Glomerular endothelial cell (primary cell): ENCODE measurements at places on chromosomes 16 and 17.

DNA sequence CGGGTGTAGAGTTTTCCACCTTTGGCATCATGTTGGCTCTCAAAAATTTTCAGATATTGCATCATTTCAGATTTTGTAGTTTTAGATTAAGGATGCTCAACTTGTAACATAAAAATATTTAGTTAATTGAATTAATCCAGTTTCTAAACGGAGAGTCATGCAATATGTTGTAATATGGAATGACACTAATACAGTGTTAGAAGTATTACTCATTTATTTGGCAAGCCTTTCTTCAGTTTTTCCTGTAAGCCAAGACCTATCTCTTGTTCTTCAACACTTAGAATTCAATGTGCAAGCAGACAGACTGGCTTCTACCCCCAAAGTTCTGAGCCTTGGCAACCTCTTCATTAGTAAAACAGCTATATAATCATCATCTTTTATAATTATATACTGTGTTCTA is 985.0 kb upstream of the GOT2 start:
- DNase-seq, result no peak

- DNase-seq, result peak; percentile 52
Observed at GRCh38 chr16:21156767-21157467, 1.6 kb upstream of the LDAF1 start.

DNA sequence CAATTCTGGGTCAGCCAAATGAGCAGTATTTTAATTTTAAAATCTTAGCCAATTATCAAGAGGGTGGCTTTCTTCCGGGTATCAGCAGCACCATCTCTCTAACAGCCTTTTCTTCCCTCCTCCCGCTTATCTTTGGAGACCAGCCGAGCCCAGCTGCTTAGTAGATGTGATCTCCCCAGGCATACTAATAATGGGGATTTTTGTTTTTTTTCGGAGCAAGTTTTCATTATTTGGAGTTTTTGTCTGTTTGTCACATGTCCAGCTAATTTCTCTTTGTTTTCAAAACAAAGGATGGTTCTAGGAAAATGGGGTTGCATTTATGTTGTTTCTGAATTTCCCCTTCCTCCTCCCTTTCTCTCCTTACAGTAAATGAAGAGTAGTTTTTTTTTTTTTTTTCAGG is 170.5 kb upstream of the MPHOSPH6 start:
- DNase-seq, result no peak

DNA sequence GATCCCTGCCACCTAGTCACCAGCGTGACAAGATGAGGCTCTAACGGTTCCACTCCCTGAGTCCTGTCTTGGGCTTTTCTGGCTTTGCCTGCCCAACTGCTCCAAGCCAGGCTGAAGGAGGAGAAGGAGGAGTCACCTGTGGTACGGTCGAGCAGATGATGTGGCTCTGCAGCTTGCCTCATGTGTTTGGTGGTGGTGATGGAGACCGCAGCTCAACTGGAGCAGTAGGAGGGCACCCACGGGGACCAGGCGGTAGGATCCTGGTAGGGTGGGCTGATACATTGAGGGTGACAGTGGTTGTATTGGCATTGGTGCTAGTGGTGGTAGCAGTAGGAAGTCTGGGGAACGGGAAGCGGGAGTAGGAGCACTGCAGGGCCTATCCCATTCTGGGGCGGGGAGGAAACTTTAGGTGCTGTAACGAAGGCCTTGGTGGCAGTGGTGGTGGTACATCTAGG is 202.8 kb upstream of the WSB1 start:
- no peak for DNase-seq

GRCh38 chr17:19454074-19454473 is 43.0 kb downstream of the RNF112 start:
- no peak for DNase-seq

GRCh38 chr17:49210158-49211029 is at the start of the genes ABI3 and GNGT2:
Gene ABI3, plus strand, starts transcription at chr17:49210707. Its CDS starts 18 bp downstream, at chr17:49210725.
Gene GNGT2, minus strand, starts transcription at chr17:49210574. Its CDS starts 3,152 bp downstream, at chr17:49207422.
- peak; percentile 54 for DNase-seq

DNA sequence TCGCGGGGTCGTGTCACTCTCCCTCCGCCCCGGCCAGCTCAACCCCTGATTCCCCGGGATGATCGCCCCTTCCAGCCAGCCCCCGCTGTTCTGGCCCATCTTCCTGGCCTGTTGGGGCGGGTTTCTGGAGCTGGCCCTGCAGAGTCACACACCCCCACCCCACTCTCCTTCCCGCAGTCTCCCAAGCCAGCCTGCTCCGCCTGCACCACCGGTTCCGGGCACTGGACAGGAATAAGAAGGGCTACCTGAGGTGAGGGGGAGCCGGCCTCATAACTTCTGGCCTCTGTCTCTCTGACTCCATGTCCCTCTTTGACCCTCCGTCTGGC is 621 bp downstream of the CHP2 start:
- no peak for DNase-seq
